ENCODE measurements at places on chromosomes 5 and 9.

GRCh38 chr5:120591911-120592310 lies 127.8 kb downstream of the PRR16 start:
- no peak for DNase-seq

- no peak for DNase-seq
Observed at GRCh38 chr9:35774907-35775635, 16.3 kb upstream of the NPR2 start.

- no peak for DNase-seq
Observed at GRCh38 chr5:38554403-38554802, 2.0 kb downstream of the LIFR start.

GRCh38 chr9:95017661-95018060 lies 291.2 kb downstream of the AOPEP start:
- no peak for DNase-seq

- DNase-seq: no peak
Observed at GRCh38 chr5:72539038-72539437, 31.8 kb upstream of the ZNF366 start.

GRCh38 chr9:137621131-137621757 lies 2.4 kb downstream of the EHMT1 start:
- DNase-seq: no peak

GRCh38 chr9:125377584-125378250 lies 116.1 kb downstream of the GAPVD1 start:
- no peak for DNase-seq

- no peak for DNase-seq
Observed at GRCh38 chr5:124670722-124671184, 75.7 kb downstream of the ZNF608 start.

DNA sequence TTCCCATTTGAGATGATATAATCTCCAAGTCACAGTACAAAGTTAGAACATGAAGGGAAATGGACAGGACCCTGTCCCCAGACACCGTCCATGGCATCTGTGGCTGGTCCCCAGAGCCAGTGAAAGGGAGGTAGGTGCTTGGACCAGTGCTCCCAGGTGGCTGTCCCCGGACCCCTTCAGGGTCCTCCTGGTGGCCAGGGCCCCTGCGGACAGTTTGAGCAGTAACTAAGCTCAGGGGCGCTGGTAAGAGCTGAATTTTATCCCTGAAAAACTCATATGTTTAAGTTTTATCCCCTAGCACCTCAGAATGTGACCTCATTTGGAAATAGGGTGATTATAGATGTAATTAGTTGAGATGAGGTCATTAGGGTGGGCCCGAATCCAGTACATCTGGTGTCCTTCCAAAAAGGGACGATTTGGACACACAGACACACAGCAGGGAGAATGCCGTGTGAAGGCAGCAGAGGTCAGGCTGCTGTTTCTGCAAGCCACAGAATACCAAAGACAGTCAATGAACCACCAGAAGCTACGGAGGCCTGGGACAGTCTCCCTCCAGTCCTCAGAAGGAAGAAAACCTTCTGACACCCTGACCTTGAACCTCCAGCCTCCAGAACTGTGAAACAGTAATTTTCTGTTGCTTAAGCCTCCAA lies 185.0 kb downstream of the ATPSCKMT start:
- DNase-seq: no peak

All from esophagus squamous epithelium (tissue), 5 donors.